ENCODE measurements at places on chromosomes 5 and 9.

DNA sequence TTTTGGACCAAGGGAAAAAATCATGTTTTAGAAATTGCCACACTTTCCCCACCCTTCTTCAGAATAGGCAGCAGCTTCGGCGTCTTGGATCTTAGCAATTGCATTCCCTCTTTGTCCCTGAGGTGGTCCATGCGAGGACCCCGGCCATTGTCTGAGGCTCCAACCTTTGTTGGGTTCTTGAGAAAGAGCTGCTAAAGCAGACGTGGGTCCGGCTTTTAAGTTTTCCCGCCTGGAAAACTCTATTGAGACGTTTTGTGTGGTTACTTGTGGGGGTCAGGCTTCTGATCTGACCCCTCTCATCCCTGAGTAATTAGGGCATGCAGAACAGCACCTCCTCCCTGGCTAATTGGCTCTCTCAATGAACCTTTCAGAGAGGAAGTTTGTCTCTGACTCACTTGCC, 509.6 kb upstream of the TNC start:
- DNase-seq, result no peak

- DNase-seq, result no peak
These were observed 393.9 kb downstream of the TUSC1 start for GRCh38 chr9:25284365-25284764.

DNA sequence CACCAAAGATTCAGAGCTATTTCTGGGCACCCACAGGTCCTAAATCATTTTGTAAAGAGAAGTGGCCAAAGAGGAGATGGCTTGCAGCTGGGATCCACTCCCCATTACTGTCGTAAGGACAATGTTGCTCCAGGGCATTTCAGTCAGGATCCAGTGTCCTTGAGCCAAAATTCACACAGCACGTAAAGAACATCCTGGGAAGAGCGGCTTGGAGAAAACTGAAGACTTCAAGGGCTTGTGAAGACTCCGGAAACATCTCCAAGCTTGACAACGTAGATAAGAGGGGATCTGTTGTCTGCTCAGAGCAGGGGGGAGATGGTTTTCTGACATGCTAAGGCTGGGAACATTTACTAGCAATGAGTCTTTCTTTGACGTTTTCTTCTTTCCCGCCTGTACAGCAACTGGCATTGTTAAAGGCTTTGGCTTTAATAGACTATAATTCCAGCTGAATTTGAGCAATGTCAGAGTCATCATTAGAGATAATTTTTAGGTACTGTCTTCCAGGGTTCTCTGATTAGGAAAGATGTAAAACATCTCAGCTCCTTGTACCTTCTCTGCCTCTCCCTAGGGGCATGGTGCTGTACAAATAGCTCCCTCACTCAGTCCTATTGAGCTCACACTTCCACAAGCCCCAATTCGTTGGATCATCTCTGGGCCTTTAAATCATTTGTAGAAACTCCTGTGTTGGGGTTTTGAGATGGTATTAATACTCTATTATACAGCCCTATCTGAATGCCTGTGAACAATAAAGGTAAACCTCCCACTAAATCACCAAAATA, 39.7 kb downstream of the EGFLAM start:
- no peak for DNase-seq

GRCh38 chr9:73158723-73159122, 7.1 kb downstream of the ANXA1 start:
- no peak for DNase-seq

DNA sequence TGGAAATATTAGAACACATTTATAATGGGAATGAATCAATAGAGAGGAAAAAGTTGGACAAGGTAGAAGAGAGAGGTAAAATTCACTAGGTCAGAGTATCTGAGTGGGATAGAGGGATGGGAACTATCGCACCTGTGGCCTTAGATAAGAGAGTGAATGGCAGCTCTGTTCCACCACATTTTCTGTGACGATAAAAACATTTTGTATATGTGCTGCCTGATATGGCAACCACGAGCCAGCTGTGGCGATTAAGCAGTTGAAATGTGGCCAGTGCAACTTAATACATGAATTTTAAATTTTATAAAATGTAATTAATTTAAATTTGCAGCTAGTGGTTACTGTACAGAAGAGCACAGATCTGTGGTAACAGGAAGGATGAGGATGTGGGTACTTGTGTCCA, 46.7 kb downstream of the ZNF354A start:
- DNase-seq, result no peak

DNA sequence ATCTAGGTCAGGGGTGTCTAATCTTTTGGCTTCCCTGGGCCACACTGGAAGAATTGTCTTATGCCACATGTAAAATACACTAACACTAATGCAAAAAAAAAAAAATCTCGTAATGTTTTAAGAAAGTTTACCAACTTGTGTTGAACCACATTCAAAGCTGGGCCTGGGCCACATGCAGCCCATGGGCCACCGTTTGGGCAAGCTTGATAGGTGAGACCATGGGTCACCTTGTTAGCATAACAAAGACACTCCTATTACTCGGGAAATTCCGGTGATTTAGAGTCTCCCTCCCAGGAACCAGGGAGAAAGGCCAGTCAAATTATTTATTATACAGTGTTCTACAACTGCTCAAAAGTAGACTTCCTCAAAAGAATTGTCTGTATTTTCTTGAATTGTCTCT, 12.7 kb downstream of the RECK start:
- no peak for DNase-seq

DNA sequence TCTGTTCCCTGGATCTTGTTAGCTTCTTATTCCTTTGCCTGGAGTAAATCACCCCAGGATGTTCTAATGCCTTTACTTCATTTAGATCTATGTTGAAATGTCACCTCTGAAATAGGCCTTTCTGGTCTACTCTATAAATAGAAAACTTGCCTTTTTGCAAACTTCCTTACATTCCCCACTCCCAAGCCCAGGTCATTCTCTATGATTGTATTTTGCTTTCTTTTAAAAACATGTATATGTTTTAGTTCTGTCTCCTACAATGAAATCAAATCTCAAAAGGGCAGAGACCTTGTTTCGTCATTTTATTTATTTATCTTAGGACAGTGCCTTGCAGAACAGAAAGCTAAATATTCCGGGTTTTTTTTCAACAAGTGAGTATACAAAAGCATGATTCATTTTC, 1657.7 kb upstream of the C9orf72 start:
- DNase-seq, result no peak
